Suprapubic skin (tissue), 4 donors: ENCODE measurements at places on chromosomes 11 and 22. TPM values are rescaled to one million over a fixed set of nuclear protein-coding genes. Genes with fewer than 3 reads are reported as not detected.

DNA sequence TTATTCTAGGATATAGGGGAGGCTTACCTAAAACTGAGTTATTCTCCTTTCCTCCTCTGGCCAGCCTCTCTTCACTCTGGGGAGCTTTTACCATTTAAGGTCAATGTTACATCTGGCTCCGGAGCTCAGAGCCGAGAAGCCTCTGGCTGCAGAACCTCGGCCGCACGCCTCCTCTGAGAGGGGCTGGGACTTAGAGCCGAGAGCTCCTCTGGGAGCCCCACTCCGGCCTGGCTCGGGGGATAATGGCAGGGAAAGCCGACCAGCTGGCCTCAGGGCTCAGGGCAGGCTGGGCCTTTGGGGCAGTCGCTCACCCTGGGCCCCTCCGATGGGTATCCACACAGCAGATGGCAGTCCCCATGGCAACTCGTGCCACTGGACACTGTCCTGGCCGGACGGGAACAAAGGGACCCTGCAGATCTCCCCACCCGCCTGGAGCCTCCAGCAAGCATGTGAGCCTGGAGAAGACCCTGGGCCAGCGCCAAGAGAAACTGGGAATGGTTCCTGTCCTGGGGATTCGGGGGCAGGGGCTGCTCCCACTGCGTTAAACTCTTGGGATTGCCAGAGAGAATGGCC is at the start of gene IRAG1:
TSS of gene IRAG1 (minus strand) at position 247 of the 573 bp plus-strand sequence. CDS start at position 94, 153 bp downstream.
- peak within 1 kb of the TSS; percentile 79 for H3K27ac ChIP-seq
- no peaks in the 10 kb centered on the region for H3K27me3 ChIP-seq
- peaks cover 4% of the 10 kb centered on the region for H3K4me1 ChIP-seq
- H3K4me3 ChIP-seq = peak within 1 kb of the TSS; percentile 33

DNA sequence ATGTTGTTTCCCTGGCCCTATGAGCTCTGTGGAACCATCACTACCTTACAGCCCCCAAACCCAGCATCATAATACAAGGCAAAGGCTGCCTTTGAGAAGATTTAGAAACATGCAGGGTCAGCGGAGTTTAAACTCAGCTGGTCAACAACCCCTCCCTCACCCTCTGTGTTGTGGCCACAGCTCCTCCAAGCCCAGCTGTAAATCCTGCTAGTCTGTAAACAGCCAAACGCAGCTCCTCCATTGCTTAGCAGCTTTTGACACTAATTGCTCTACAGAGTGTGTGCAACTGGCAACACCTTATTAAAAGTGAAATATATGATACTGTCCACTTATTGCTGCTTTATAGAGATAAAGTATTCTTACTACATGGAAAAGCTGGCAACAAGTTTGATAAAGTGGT is 29.1 kb downstream of the OPCML start:
- no peak for DNase-seq
- H3K36me3 ChIP-seq = no peaks in the 10 kb centered on the region
- H3K27me3 ChIP-seq = peaks cover 4% of the 10 kb centered on the region

GRCh38 chr11:95702526-95702925 is 87.1 kb downstream of the FAM76B start:
- DNase-seq = no peak
- peaks cover 53% of the 10 kb centered on the region for H3K4me1 ChIP-seq
- no peaks in the 10 kb centered on the region for H3K27me3 ChIP-seq
- H3K4me3 ChIP-seq = no peak overlapping the region
- peak overlapping the region; percentile 8 for H3K27ac ChIP-seq

DNA sequence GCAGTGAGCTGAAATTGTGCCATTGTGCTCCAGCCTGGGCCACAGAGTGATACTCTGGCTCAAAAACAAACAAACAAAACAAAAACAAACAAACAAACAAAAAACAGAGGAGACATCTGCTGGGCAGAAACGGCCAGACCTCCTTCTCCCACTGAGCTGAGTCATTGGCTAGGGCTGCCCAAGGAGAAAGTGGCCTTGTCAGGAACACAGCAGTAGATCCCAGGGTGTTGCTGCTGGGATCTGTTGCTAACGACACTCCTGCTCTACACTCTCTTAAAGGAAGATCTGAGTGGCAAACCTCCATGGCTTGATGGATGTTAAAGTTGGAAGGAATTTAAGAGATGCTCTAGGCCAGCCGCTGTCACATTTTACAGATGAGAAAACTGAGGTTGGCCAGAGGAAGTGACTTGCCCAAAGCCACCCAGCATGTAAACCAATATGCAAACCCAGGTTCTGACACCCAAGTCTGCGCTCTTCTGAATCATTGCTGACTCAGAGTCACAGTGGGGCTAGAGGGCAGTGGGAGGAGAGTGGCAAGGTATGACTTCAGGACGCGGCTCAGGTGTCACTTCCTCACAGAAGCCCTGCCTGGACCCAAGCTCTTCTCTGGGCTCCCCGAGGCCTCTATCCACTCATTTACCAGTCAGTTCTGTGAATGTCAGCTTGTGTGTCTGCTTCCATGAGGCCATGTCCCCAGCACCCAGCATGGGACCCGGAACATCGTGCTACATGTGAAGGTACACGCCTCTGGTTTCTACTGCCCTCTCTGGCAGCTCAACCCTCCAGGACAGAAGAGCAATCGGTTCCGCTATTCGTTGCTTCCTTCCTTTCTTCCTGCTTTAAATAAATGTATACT is 11.3 kb upstream of the GDPD5 start:
- DNase-seq = no peak
- peaks cover 10% of the 10 kb centered on the region for H3K4me1 ChIP-seq
- no peaks in the 10 kb centered on the region for H3K36me3 ChIP-seq
- no peak overlapping the region for H3K27ac ChIP-seq
- no peak overlapping the region for H3K4me3 ChIP-seq
- H3K27me3 ChIP-seq = no peaks in the 10 kb centered on the region

- H3K4me3 ChIP-seq = no peak overlapping the region
- H3K4me1 ChIP-seq = no peaks in the 10 kb centered on the region
- H3K36me3 ChIP-seq = no peaks in the 10 kb centered on the region
- no peak for DNase-seq
- no peak overlapping the region for H3K27ac ChIP-seq
Observed at GRCh38 chr11:28049338-28050216, 58.4 kb downstream of the KIF18A start.

DNA sequence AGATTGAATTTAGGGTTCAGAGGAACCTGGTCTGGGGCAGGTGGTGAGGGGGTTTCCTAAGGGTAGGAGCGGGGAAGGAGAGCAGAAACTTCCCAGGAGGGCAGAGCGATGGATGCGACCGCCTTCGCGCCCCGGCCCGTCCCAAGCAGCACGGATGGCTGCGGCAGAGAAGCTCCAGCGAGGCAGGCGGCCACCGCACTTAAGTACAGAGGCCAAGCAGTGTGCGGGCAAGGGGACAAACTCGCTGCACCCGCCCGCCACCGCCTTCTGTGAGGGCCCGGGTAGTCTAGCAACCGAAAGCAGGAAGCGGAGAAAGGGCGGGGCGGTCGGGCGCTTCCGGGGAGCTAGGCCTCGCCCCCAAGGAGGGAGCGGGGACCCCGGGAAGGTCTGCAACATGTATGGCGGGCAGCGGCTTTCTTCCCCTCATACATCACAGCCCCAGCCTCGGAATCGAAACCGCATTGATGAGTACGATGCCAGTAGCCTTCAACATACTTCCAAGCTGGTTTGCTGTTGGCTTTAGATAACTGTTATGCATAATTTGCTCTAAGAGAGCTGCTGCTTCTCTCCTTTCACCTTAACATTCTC is at the start of gene AGBL2:
TSS of gene AGBL2 (minus strand) at position 288 of the 588 bp plus-strand sequence. CDS start 719 bp downstream, outside the sequence.
- H3K4me1 ChIP-seq = peaks cover 5% of the 10 kb centered on the region
- peak within 1 kb of the TSS; percentile 63 for H3K27ac ChIP-seq
- peak within 1 kb of the TSS; percentile 84 for H3K4me3 ChIP-seq
- H3K27me3 ChIP-seq = no peaks in the 10 kb centered on the region

GRCh38 chr11:118342503-118343161 is at the start of gene CD3D:
CD3D (minus strand) TSS chr11:118342705; CDS start chr11:118342607, 98 bp downstream.
- no peaks in the 10 kb centered on the region for H3K4me1 ChIP-seq
- peaks cover 7% of the 10 kb centered on the region for H3K27me3 ChIP-seq
- H3K36me3 ChIP-seq = no peaks in the 10 kb centered on the region

DNA sequence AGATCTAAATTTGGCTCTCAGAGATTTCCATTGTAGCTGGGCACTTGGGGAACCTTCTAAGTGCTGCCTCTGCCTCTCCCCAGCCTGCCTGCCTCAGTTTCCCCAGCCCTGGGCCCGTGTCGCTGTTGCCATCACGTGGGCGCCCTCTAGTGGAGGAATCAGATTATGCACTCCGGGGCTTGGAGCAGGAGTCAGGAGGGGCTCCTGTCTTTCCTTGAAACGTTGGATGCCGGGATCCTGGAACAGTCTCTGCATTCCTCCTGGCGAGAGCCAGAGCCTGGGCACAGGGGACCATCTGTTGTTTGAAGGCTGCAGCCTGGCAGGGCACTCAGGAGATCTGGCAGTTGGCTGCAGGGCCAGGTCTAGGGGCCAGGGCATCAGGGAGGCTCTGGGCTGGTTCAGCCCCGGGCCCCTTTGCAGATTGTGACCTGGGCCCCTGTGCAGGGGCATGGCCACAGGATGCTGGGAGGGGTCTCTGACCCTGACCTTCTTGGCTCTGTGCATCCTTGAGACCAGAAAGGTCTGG is 71.6 kb downstream of the LRP5 start:
- no peak overlapping the region for H3K27ac ChIP-seq
- H3K27me3 ChIP-seq = no peaks in the 10 kb centered on the region
- H3K4me1 ChIP-seq = peaks cover 38% of the 10 kb centered on the region

DNA sequence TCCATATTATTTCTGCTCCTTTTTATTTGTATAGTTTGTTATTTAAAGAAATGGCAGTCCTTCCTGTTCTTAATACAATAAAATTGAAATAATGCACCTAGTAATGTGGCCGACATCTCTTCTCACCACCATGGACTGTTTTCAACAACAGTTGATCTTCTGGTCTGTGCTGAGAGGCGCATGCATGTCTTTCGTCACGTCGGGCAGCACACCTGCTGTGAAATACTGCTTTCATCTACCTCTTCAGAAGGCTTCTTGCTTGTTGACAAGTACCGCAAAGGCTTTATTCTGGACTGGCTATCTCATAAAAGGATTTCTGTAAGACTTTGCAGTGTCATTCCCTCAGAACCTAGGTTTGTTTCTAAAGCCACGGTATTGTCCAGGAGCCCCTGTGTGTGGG is 13.9 kb upstream of the MYO18B start:
- DNase-seq = no peak
- H3K36me3 ChIP-seq = no peaks in the 10 kb centered on the region
- H3K4me3 ChIP-seq = no peak overlapping the region
- no peak overlapping the region for H3K27ac ChIP-seq

DNA sequence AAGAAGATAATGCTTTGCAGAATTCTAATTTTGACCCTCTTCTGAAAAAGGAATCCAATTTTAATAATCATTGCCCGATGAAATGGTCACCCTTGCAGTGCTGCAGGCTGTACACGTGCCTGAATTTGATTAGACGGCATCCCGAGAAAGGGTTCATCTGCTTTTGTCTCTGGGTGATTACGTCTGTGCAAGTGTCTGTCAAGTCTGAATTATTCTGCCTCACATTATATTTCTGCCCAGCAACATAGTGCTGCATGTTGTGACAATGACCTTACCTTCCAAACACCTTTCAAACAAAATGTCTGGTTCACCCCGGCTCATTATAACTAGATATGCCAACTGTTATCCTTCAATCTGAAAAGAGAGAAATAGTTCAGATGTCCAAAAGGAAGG is 164.1 kb downstream of the MAML2 start:
- no peak for DNase-seq
- H3K27me3 ChIP-seq = no peaks in the 10 kb centered on the region
- H3K4me3 ChIP-seq = no peak overlapping the region
- H3K27ac ChIP-seq = no peak overlapping the region
- H3K36me3 ChIP-seq = no peaks in the 10 kb centered on the region

DNA sequence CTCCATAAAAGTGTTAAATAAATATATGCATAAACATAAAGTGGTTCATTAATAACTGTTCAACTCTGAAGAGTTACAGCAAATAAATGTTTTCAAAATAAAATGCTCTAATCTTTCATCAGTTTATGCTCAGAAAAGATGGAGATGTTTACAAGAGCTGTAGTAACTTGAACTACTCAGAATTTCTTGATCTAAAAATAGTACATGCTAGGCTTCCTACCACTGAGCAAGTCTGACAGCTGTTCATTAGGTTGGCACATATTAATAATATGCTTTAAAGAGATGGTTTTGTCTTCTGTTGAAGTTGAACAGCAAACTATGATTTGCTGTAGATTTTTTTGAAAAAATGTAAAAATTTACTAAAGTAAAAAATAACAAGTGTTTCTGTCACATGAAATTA is 10.8 kb upstream of the SLN start:
- H3K4me3 ChIP-seq = no peak overlapping the region
- DNase-seq = no peak
- H3K27ac ChIP-seq = no peak overlapping the region
- peaks cover 22% of the 10 kb centered on the region for H3K4me1 ChIP-seq
- H3K27me3 ChIP-seq = no peaks in the 10 kb centered on the region
- H3K36me3 ChIP-seq = no peaks in the 10 kb centered on the region

DNA sequence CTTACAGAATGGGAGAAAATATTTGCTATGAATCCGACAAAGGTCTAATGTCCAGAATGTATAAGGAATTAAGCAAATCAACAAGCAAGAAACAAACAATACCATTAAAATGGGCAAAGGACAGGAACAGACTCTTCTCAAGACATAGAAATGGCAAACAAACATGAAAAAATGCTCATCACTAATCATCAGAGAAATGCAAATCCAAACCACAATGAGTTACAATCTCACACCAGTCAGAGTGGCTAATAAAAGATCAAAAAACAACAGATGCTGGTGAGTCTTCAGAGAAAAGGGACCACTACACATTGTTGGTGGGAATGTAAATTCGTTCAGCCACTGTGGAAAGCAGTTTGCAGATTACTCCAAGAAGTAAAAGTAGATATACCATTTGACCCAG is 382.0 kb upstream of the ANO3 start:
- H3K4me3 ChIP-seq = no peak overlapping the region
- DNase-seq = no peak
- peaks cover 3% of the 10 kb centered on the region for H3K4me1 ChIP-seq
- no peak overlapping the region for H3K27ac ChIP-seq
- H3K36me3 ChIP-seq = no peaks in the 10 kb centered on the region
- H3K27me3 ChIP-seq = no peaks in the 10 kb centered on the region

GRCh38 chr11:135022454-135022853 is 610.4 kb upstream of the B3GAT1 start:
- no peak for DNase-seq
- no peaks in the 10 kb centered on the region for H3K4me1 ChIP-seq
- H3K36me3 ChIP-seq = no peaks in the 10 kb centered on the region

AKIP1 gene
- 15.1 TPM for total RNA-seq

SLC17A6 gene
- not detected for total RNA-seq

NLRP14 gene
- not detected for total RNA-seq

NRIP3 gene
- total RNA-seq = 0.89 TPM
